Activated T-cell treated with anti-CD3 and anti-CD28 coated beads, Interleukin-2, amount 50 U/mL, for 72 hours (primary cell): ENCODE measurements at places on chromosomes 12 and 14. TPM values are rescaled to one million over a fixed set of nuclear protein-coding genes. Genes with fewer than 3 reads are reported as not detected.
A peak's percentile ranks its signal among the peaks of the same experiment; 100 is the strongest.

The DTD2 gene
- 13.5 TPM for total RNA-seq

- no peak for DNase-seq
These were observed 57.6 kb upstream of the SSTR1 start for GRCh38 chr14:38150075-38150474.

- DNase-seq, result peak; percentile 27
These were observed 39.7 kb downstream of the FMNL3 start for GRCh38 chr12:49667325-49668090.

DNA sequence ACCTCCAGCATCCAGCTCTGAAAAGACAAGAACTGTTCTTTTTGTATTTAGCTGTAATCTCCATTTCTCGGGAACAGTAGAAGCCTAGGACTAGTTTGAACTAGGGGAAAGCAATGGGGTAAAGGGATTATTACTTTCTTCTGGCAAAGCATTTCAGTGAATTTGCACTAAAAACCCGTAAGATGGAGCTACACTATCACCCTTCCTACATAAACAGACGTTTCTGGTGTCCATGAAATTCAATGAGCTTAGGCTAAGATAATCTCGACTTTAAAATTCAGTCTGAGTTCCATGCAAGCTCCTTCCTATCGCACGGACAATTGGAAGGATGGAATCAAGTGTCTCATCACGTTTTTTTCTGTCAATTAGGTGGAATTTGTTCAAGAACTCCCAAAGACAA is 24.0 kb downstream of the ACSM4 start:
- DNase-seq, result no peak

- DNase-seq, result no peak
These were observed 241.7 kb downstream of the ZFP36L1 start for GRCh38 chr14:68551045-68551683.

- DNase-seq, result no peak
These were observed 47.3 kb upstream of the MED13L start for GRCh38 chr12:116324654-116325335.

The PWP1 gene
- 56.8 TPM for total RNA-seq
